Activated CD8-positive, alpha-beta T cell treated with anti-CD3 and anti-CD28 coated beads for 36 hours (primary cell): ENCODE measurements at places on chromosomes 2 and 18. TPM values are rescaled to one million over a fixed set of nuclear protein-coding genes. Genes with fewer than 3 reads are reported as not detected.

The FSHR gene
- not detected for total RNA-seq

The STARD6 gene
- total RNA-seq: not detected

The NCKAP5 gene
- not detected for total RNA-seq

The SCN2A gene
- total RNA-seq: not detected

The KIAA2012 gene
- not detected for total RNA-seq

The FAM161A gene
- 6.5 TPM for total RNA-seq

The CETN1 gene
- not detected for total RNA-seq

The RPL37A gene
- 4,316 TPM for total RNA-seq

The LHCGR gene
- total RNA-seq: not detected

The NEB gene
- 0.34 TPM for total RNA-seq

The LDLRAD4 gene
- 37.3 TPM for total RNA-seq

The CXCR1 gene
- total RNA-seq: not detected

The CNDP1 gene
- not detected for total RNA-seq

The ACVR1 gene
- total RNA-seq: 8.3 TPM

The NT5DC4 gene
- not detected for total RNA-seq

The GPBAR1 gene
- total RNA-seq: 0.45 TPM

The ANKRD30B gene
- not detected for total RNA-seq

The ITPRIPL1 gene
- 32.6 TPM for total RNA-seq

The FEV gene
- total RNA-seq: not detected

The SKA1 gene
- 32.2 TPM for total RNA-seq

The ATOH8 gene
- total RNA-seq: not detected

The HADHA gene
- total RNA-seq: 120 TPM
